ENCODE measurements at places on chromosomes 7 and 10. TPM values are rescaled to one million over a fixed set of nuclear protein-coding genes. Genes with fewer than 3 reads are reported as not detected.

Gene CALHM1
- total RNA-seq = not detected

Gene APBB1IP
- total RNA-seq = 6.1 TPM

DNA sequence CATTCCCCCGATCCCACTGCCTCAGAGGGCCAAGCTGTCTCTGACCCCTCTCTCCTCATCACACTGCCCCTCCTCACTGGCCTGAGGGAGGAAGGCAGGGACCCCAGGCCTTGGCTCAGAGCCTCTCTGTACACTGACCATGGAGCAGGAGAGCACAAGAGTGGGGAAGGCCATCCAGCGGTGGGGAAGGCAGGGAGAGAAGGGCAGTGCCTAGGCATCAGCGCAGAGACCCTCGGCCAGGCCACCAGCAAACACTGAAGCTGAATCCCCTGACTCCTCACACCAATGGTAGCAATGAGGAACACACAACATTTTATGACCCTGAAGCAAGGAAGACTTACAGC, 14.8 kb downstream of the OGDHL start:
- DNase-seq = no peak

DNA sequence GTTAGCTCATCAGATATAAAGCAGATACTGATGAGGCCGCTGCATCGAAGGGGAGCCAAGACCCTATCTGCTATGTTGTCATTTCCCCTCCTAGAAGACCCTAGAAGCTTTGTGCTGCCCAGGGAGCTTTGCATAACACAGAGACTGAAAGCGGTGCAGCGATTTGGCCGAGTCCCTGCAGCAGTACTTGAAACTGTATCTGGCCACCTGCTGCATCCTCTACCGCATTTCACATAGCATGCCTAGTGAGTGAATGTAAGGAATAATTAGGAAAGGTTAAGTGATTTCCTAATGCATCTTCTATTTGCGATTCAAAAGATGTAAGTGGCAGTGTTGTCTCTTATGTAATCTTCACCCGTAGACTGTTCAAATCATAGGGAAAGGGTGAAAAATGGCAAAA, 106.7 kb downstream of the LRMDA start:
- no peak for DNase-seq

GRCh38 chr7:40468891-40469864, 334.4 kb downstream of the SUGCT start:
- no peak for DNase-seq

DNA sequence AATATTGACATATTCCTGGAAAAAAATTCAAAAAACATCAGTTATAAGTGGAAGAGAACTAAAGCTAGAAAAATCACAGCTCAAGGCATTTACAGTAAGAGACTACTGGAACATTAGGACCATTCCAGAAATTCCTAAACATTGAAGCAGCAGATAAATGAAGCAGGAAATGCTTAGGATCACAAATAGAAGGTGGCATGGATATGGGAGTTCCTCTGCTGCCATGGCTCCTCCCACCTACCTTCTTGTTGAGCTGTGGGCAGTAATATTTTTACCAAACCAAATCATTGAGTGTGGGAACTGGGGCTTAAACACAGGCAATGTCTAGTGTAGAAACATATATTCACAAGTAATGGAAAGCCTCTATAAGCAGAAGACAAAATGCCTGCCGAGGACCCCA, 292.8 kb downstream of the ANKRD7 start:
- no peak for DNase-seq

DNA sequence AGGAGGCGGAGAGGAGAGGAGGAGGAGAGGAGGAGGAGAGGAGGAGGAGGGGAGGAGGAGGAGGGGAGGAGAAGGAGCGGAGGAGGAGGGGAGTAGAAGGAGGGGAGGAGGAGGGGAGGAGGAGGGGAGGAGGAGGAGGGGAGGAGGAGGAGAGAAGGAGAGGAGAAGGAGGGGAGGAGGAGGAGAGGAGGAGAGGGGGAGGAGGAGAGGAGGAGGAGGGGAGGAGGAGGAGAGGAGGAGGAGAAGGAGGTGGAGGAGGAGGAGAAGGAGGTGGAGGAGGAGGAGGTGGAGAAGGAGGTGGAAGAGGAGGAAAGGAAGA, 15.5 kb upstream of the CRCP start:
- no peak for DNase-seq

DNA sequence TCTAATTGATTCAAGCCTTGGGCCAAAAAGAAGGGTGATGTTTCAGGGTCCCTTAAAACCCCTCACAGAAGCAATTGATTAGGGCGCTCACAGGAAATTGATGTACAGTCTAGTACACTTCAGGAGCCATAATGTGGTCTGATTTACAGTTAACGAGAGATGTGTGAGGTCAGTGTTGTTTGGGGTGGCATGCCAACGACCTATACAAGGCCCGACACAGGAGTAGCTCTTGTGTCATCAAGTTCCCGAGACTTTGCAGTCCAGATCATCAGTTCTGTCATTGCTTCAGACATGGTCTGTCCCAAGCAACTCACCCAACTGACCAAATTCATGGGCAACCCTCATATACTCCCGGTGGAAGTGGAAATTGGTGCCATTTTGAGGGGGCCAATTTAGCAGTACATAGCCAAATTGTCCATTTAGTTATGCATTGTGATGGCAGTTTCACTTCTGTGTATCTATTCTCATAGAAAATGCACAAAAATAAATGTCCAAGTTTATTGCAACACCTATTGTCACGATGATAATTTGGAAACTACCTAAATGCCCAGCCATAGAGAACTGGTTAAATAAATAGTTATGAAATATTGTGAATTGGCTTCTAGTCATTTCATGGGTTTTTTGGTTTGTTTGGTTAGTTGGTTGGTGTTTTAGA, 18.0 kb upstream of the ARID5B start:
- no peak for DNase-seq

DNA sequence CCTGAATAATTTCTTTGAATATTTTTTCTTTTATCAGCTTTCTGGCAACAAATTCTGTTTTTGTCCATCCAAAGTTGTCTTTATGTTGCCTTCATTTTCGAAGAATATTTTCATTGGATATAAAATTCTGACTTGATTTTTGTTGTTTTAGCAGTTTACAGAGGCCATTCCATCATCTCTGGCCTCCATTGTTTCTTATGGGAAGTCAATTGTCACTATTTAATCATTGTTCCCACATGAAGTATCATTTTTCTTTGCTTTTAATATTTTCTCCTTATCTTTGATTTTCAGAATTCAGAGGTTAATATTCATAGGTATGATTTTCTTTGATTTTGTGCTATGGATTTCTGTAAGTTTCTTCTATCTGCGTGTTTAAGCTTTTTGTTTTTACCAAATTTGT, 512.6 kb downstream of the LRMDA start:
- no peak for DNase-seq

GRCh38 chr10:125152450-125153368, 7.7 kb downstream of the CTBP2 start:
- DNase-seq = no peak

- DNase-seq = peak; percentile 62
Measured at GRCh38 chr10:51074238-51075028, at the start of gene PRKG1. Gene PRKG1, plus strand, starts transcription at chr10:51074487.

- DNase-seq = no peak
Measured at GRCh38 chr7:101779267-101779666, 38.2 kb upstream of the CUX1 start.

- no peak for DNase-seq
Measured at GRCh38 chr7:50531928-50532327, 33.3 kb downstream of the DDC start.

DNA sequence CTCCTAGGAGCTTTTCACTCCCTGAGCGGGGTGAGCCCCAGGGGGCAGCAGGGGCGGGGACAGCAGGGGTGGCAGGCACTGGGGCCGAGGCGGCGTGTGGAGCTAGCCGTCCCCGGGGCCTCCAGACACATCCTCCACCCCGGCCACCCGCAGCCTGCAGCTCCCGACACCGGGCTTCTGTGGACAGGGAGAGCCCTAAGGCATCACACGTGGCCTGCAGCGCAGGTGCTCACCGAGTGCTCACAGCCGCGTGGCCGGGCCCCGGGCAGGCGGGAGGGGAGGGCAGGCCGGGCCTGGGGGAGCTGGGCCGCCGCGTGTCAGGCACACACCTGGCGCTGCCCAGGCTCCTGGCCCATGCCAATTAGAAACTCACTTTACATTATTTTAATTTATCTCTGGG, 51.4 kb downstream of the MICALL2 start:
- no peak for DNase-seq
